ENCODE measurements at places on chromosomes 4 and X.
A peak's percentile ranks its signal among the peaks of the same experiment; 100 is the strongest.

DNA sequence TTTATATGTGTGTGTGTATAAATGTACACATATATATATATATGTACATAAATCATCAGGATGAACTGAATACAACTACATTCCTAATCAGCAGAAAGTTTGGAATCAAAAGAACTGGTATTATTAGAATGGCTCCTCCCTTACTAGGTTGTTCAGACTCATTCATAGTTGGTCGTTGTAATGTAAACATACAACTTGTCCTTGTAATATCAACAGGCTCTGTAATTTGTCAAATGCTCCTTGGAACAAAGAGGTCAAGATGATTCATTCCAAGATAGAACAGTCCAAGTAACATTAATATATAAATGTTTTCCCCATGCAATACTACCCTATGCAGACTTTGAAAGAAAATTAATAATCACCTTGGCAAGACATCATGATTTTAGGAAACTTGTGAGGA lies 351.4 kb upstream of the SMIM31 start:
- no peak for DNase-seq

GRCh38 chr4:2875556-2875955 lies 31.9 kb downstream of the ADD1 start:
- DNase-seq: no peak

- peak; percentile 10 for DNase-seq
Measured at GRCh38 chr4:2630556-2631273, 94.3 kb downstream of the FAM193A start.

DNA sequence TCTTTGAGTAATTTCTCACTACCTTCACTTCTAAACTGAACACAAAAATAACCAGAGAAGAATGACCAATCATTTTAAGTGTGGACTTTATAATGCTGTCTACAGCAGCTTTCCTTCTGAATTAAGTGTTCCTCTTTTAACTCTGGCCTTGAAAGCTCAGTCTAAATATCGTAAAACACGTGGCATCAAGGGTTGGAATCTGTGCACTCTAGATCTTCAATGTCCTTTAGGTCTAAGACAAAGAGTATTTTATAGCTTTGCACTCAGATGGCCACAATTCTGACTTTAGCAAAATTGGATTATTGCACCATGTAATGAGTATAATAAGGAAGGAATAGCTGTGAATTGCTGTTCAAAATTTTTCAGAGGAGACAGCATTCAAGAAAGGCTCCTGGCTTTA lies 197.1 kb upstream of the UGT8 start:
- no peak for DNase-seq

DNA sequence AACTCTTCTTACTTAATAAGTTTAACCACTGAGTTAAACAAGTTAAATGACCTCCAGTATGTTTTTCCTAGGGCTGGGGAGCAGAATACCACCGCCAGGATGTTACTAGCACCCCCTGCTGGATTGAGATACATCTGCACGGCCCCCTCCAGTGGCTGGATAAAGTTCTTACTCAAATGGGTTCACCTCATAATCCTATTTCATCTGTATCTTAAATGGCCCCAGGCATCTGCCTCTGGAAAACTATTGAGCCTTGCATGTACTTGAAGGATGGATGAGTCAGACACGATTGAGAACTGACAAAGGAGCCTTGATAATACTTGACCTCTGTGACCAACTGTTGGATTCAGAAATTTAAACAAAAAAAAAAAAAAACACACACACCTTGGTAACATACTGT lies 61.5 kb upstream of the MMAA start:
- DNase-seq: peak; percentile 71

DNA sequence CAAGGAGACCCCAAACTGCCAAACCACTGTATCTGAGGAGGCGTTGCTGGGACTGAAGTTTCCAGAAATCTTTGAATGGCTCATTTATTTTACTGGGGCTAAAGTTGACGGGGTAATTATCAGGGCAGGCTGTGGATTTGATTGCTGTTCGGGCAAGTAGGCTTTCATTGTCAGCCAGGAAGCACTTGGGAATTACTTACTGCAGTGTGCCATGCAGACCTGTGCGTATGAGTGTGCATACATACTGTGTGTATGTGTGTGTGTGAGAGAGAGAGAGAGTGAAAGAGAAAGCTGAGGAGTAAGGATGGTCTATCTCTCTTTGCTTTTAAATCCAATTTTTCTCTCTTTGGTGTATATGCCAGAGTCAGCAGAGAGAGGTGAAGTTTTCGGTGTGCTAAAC lies 122.7 kb downstream of the NPNT start:
- no peak for DNase-seq

DNA sequence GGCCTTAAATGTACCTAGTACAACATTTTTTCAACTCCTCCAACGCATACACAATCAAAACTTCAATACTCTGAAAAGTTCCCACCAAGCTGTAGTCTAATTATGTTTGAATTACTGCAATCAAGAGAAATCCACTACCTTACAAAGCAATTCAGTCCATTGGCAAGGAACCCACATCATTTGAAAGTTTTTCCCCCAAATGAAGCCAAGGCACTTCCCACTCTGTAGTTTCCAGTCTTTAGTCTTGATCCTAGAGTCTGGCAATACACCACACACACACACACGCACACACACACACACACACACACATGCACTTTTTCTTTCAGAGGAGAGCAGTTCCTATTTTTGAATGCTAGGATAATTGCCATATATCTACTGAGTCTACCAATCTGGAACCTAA lies 79.6 kb downstream of the ANTXR2 start:
- DNase-seq: peak; percentile 14

DNA sequence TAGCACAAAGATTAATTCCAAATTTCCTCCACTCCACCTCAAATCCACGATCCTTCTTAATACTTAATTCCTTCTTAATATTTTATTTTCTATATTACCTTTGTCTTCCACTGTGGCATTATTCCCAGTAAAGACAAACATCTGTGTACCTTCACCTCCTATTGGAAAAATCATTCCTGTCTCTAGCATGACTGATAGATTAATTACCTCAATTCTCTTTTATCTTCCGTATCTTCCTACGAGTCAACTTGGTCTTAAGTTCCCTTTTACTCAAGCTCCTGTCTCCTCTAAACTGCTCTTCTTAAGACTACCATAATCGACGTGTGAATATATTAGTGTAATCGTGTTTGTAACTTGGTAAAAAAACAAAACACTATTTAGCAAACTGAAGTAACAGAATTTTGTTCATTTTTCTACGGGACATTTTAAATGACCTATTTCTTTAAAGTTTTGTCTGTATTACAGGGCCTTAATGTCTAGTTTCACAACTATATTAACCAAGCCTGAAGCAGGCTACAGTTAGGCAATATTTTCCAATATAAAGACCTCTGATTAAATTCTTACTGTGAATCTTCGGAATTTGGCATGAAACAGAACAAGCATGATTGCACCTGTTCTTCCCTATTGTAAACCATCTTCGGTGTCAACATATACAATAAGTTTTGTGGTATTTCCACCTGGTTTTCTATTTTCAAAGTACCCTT lies 1.1 kb upstream of the USP38 start:
- peak; percentile 48 for DNase-seq

DNA sequence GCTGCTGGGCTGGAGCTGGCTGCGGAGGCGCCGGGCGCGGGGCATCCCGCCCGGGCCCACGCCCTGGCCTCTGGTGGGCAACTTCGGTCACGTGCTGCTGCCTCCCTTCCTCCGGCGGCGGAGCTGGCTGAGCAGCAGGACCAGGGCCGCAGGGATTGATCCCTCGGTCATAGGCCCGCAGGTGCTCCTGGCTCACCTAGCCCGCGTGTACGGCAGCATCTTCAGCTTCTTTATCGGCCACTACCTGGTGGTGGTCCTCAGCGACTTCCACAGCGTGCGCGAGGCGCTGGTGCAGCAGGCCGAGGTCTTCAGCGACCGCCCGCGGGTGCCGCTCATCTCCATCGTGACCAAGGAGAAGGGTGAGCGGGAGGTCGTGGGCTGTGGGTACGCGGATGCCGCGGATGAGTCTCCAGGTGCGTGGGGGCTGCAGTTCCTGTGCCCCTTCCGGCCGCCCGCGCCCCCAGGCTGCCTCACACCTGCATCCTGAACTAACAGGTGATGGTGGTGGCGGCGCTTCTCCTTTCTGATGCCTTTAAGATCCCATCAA lies 499 bp downstream of the CYP2U1 start:
- DNase-seq: peak; percentile 31

GRCh38 chr4:152956147-152956546 lies 20.0 kb downstream of the FHDC1 start:
- no peak for DNase-seq

DNA sequence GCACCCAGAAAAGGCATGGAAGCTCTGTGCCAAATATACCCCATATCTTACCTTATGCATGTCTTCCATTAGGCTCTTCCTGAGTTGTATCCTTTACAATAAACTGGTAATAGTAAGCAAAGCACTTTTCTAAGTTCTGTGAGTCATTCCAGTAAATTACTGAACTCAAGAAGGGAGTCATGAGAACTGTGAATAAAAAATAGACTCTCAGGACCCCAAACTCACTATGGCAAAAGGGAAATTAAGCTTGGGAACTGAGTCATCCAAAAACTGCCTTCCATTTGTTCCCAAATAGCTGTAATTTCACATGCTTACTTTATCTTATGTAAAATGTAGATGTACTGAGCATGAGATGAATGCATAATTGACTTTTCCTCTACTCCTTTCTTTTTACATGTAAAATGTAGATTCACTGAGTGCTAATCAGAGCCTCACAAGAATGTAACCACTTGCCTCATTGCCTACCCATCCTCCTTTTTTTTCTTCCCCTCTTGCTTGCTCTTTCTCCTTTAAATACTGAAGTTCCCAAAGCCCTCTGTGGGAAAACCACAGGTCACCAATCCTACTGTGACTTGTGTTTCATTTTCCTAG lies 8.1 kb downstream of the TCEAL3 start:
- no peak for DNase-seq

DNA sequence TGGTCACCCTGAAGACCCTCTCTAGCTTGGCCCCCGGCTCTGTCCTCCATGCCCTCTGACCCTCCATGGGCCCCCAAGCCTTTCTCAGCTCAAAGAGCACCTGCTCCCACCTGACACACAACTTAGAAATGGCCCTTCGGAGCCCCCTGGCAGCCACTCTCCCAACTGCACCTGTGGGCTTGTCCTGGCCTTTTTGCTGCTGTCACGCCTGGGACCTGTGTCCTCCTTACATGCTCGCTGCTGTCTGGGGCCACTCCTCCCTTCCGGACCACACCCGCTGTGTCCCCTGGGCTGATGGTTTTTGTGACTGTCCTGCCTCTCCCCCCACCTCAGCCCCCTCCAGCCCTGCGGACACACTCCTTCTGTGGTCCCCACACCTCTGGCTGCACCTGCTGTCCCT lies 106.2 kb upstream of the AFAP1 start:
- DNase-seq: no peak

GRCh38 chr4:87944967-87945366 lies 30.5 kb upstream of the SPP1 start:
- no peak for DNase-seq

DNA sequence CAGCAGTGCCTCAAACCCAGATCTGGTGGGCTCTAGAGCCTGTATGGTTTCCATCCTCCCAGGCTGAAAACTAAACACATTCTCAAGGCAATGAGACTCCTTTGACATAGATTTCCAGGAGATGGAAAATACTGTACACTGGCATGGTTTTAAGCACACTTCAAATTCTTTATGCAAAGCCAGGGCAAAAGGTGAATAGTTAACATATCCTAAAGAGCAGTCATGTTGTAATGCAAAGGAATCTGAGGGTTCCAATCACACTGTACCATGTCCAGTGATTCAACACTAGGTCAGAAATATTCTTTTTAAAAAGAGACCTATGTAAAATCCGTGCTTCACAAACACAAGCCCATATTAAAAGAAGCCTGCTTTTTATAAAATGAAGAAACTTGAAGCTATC lies 195.3 kb downstream of the QDPR start:
- DNase-seq: no peak

DNA sequence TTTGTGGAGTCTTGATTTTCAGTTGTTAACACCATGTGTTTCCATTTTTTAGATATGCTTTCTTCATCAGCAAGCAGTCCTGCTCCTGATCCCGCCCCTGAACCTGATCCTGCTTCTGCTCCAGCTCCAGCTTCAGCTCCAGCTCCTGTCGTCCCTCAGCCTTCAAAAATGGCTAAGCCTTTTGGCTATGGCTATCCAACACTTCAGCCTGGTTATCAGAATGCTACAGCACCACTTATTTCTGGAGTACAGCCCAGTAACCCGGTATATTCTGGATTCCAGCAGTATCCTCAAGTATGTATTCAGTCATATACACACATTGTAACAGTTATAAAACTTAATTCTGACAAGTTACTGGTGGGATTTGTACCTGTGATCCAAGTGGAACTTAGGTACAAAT lies 60.9 kb downstream of the SEC24B start:
- DNase-seq: no peak

- no peak for DNase-seq
Measured at GRCh38 chrX:70254909-70255308, 5.1 kb downstream of the P2RY4 start.

DNA sequence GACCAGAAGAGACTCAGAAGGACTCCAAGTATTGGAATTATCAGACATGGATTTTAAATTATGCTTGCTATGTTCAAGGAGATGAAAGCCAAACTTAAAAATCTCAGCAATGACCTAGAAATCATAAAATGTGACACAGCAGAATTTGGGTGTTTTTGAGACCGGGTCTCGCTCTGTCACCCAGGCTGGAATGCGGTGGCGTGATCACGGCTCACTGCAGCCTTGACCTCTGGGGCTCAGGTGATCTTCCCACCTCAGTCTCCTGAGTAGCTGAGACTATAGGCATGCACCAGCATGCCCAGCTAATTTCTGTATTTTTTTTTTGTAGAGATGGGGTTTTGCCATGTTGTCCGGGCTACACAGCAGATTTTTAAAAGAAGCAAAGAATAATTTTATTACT lies 12.7 kb downstream of the TAB3 start:
- no peak for DNase-seq

GRCh38 chrX:19343535-19344408 lies at the start of gene PDHA1:
Gene PDHA1, plus strand, starts transcription at chrX:19343927. Its CDS starts 111 bp downstream, at chrX:19344038.
- peak; percentile 98 for DNase-seq

- no peak for DNase-seq
Measured at GRCh38 chr4:73895201-73896175, 26.3 kb downstream of the CXCL1 start.

DNA sequence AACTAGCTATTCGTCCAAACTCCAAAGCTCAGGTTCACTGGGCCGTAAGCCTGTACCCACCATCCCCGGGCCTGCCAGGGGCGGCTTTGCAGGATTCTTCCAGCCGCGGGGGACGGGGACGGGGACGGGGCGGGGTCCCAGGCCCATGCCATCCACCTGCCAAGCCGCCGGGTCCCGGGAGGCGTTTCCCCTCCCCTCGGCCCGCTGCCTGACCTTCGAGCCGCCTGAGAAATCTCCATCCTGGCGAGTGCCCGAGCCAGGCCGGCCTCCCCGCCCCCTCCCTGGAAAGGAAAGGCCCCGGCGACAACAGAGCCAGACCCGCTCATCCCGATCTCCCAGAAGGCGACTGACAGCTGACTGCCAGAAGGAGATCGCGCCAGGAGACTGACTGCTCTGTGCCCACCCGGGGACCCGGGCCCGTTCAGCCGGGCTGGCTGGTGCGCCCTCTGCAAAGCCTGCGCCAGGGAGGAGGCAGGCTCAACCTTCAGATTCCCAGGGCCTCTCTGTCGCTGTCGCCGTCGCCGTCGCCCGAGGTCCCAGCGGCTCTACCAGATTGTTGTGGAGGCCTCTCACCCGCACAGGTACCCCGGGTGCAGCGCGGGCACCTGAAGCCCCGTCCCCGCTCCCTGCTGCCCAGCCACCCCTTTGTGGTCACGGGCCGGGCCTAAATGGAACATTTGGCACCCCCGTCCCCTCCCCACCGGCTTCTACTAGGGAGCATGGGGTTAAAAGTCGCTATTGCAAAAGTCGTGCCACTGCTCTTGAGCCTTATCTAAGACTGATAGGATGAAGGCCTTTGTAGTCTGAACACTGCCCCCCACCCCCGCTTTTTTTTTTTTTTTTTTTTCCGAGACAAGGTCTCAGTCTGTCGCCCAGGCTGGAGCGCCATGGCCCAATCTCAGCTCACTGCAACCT lies at the start of gene RGN:
Gene RGN, plus strand, starts transcription at position 315 of the 915 bp plus-strand sequence. CDS start 2,702 bp downstream, outside the sequence.
- DNase-seq: no peak

All from KBM-7 (cell line).